NCI-H2029 treated with DMSO at 0.1 percent for 48 hours (cell line): ENCODE measurements at places on chromosomes 6 and 20.

DNA sequence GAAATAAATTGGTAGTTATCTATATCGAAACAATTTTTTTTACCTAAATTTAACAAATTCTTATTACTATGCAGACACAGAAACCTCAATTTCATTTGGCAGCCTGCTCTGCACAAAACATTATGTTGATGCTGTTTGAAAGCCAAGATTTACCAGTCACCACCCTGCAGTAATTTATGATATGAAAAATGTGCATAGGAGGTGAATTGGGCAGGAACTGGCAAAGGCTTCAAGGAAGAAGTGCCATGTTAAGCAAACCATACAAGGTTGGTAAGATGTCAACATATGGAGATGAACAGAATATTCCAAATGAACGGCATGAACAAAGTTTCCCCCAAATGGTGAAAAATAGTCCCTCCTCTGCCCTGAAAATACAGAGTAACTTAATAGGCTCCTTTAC is 54.2 kb upstream of the TAB2 start:
- no peak for DNase-seq

DNA sequence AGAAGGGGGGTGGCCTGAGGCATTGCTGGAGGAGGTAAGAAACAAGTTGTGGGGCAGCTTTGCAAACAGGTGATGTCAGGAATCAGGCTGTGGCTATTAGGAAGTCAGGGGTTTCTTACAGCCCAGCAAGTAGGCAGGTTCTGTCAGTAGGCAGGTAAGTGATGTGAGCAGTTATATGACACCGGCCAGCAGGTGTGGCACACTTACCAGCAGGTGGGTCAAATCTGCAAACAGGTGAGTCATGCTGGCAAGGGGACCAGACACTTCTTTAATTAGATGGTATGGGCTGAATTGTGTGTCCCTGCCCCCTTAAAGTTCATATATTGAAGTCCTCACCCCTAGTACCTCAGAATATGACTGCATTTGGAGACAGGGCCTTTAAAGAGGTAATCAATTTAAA is 16.4 kb upstream of the ENPP4 start:
- peak; percentile 70 for DNase-seq

DNA sequence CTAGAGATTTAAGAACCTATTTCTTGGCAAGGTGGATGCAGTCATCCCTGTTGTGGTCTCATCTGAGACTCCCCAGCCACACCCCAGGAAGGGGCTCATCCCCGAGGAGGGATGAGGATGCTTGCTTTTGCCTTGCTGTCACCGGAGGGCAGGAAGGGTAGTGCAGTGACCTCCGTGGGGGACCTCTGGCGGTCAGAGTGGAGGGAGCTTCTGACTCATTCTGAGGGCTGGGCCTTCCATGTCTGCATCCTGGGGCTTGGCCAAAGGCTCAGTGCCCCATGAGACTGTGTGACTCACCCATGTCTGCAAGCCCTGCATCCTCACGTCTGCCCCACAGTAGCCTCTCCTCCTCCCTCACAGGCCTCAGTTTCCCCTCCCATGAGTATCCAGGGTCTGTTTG is 38.7 kb downstream of the UQCC2 start:
- DNase-seq, result no peak

- DNase-seq, result no peak
Observed at GRCh38 chr6:152221806-152222628, 414.5 kb downstream of the ESR1 start.
